ENCODE measurements at places on chromosomes 4 and X. TPM values are rescaled to one million over a fixed set of nuclear protein-coding genes. Genes with fewer than 3 reads are reported as not detected.

GRCh38 chr4:149830823-149831222 lies 15.2 kb upstream of the IQCM start:
- no peak for DNase-seq

DNA sequence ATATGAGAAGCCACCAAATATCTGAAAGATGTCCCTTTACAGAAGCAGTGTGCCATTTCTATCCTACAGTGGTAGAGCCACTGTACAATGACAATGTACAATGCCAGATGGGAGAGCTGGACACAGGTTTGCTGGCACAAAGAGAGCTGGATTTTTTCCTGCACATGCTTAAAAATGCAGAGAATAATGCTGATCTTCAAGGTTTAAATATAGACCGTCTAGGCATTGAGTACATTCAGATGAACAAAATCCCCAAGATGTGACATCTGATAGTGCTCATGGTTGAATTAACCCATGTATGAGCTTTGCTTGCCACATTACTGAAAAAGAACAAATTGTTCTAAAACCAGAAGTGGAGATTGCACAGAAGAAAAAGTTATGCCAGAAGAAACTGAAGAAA lies 11.7 kb downstream of the ADGRL3 start:
- DNase-seq, result no peak

GRCh38 chr4:102665527-102665926 lies 95.2 kb downstream of the MANBA start:
- DNase-seq, result no peak

GRCh38 chr4:138772366-138772765 lies 243.2 kb upstream of the NOCT start:
- DNase-seq, result no peak

GRCh38 chrX:136209016-136209738 lies 42.0 kb downstream of the MAP7D3 start:
- no peak for DNase-seq

The HSFX4 gene
- not detected for total RNA-seq

DNA sequence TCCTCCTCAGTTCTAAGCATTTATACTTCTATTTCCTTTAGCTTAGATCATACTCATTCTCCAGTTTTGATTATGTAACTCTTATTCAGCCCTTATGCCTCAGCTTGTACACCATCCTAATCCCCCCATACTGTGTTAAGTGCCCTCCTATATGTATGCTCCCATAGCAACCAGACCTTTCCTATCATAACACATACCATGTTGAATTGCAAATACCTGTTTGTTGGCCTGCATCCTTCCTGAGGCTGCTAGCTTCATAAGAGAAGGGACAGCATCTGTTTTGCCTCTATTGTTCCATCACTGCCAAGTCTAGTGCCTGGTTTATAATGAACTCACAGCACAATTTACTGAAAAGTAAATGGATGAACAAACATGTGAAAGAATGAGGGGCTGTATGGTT lies 443.7 kb downstream of the CENPC start:
- DNase-seq, result no peak
